ENCODE measurements at places on chromosomes 13 and 19. TPM values are rescaled to one million over a fixed set of nuclear protein-coding genes. Genes with fewer than 3 reads are reported as not detected.

GRCh38 chr13:96999091-96999490 lies 4.8 kb upstream of the OXGR1 start:
- DNase-seq = no peak

- DNase-seq = no peak
These were observed 493 bp upstream of the PDE4A start for GRCh38 chr19:10419646-10420443.

DNA sequence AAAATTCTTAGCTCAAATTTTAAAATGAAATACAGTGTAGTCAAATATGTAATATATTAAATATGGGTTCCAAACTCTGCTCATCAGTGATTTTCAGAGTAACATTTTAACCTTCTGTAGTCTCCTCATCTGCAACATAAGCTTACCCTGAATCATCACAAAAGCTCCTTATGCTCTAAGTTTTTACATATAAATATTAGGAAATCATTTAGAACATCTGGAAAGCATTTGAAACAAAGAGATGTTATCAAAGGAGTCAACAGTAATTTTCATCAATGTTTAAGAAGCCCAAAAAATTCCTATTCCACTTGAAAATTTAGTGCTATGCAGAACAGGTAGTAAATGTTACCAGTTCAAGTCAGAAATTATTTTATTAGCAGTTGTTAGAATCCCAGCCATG lies 224.7 kb downstream of the DCT start:
- no peak for DNase-seq

GRCh38 chr19:48986211-48986610 lies 6.9 kb downstream of the GYS1 start:
- no peak for DNase-seq

GRCh38 chr13:85321734-85322133 lies 477.5 kb downstream of the SLITRK6 start:
- DNase-seq = no peak

DNA sequence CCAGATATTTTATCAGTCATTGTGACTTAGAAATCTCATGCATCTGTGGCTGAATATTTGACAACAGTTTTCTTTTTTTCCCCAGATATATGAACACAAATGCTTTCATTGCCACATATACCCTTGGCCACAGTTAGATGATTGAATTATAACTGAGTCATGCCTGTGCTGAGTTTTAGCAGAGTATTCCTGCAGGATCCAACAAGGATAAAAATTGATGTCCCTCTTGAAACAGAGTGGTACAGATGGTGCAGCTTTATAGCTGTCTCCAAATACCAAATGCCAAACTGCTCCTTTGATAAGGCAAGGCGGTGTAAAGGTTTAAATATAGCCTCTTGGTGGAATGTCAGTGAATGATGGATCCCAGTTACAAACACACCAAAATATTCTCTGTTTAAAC lies 428.5 kb downstream of the GPC6 start:
- DNase-seq = no peak

DNA sequence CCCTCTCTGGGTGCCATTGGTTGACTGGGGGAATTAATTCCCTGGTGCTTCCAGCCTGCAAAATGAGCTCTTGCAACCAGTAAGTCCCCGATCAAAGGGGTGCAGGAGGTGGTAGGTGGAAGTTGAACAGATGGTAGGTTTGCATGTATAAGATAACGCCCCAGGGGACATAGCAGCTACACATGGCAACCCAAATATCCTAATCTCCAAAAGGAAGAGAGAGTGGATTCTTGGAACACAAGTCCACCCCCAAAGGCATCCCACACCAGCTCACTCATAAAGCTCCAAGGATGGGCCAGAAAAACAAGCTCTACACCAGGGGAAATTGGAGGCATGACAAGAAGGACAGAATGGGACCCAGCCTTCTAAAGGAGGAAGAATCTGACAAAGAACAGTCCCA lies 4.8 kb downstream of the CD209 start:
- DNase-seq = no peak

DNA sequence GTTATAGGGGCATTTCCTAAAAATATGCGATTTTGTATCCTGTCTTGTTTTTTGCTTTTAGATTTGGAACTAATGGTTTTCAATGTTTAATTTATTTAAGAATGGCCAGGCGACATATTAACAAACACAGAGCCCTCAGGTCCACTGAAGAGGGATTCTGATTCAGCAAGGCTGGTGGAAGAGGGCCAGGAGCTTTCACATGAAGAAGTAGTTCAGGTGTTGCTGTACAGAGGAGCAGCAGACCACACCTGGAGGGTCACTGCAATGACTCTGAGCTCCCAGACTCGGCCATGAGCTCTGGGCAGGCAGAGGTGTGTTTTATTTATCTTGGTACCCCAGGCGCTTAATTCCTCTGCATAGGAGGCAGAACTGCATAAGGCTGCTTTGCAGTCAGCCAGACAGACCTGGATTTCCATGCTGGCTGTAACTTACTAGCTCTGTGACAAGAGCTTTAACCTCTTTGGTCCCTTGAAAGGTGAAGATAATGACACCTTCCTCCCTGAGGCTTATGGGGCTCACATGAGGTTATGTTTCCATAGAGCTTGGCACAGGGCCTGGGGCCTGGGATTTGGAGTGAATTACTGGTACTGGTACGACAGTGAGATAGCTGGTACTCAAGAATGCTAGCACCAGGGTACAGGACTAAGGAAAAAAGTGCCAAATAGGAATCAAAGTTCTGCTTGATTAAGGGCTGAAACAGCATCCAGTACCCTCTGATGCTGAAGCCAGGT lies 184.7 kb downstream of the OXGR1 start:
- no peak for DNase-seq

GRCh38 chr13:46303742-46304385 lies 83.2 kb downstream of the RUBCNL start:
- no peak for DNase-seq

GRCh38 chr13:75985132-75985531 lies 349.0 kb downstream of the LMO7 start:
- DNase-seq = no peak

The SIGLEC12 gene
- total RNA-seq = not detected

The LRRC63 gene
- total RNA-seq = not detected

The PPP2R1A gene
- total RNA-seq = 238 TPM

The IZUMO1 gene
- not detected for total RNA-seq

The ZNF99 gene
- under 0.01 TPM for total RNA-seq

The TUBB4A gene
- 2.4 TPM for total RNA-seq

The COG3 gene
- 28.2 TPM for total RNA-seq

The NXNL1 gene
- not detected for total RNA-seq

The SIGLEC11 gene
- 0.63 TPM for total RNA-seq

The ZNF471 gene
- 8.6 TPM for total RNA-seq

Data from esophagus muscularis mucosa (tissue), 4 donors.